Activated T-helper 1 cell treated with anti-CD3 and anti-CD28 coated beads, Interleukin-2, amount 50 U/mL, for 16 hours (primary cell): ENCODE measurements at places on chromosomes 7 and 10.

DNA sequence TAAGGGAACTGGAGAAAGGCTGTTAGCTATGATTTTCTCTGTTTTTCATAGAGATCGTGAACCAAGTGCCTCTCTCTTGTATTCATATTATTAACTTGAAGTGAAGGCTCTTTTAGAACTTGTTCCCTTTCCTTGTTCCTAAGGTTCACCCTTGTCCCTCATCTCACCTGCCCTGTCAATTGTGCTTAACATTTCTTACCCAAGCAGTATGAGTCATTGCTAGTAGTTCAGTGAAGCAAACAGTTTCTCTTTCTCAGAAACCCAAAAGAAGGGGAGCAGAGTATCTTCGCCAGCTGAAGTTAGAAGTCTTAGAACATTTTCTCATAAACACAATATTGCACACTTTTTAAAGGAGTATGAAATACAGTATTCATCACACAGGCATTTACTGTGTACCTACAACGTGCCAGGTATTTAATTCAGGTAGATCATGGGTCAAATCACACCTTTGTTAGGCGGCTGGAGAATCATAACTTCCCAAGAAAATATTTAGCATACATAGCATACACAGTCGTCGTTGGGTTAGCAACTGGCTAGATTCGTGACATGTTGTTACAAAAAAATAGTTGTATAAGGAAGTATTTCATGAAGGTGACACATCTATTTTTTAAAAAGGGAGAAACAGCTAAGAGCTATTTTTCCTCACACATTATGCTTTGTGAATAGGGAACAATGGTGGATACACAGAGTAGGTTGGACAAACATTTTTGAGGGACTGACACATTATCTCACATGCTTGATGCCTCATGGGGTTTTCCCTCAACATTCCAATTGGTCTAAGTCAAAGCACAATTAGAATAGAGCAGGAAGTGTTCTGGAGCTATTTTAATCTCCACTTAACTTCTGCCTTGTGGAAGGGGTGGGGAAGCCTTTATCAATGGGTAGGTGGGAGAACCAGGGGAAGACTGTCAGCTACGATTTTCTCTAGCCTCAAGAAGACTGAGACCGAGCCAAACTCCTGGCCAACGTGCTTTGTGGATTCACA, 13.2 kb downstream of the HDAC9 start:
- no peak for DNase-seq

- DNase-seq: no peak
These were observed 20.5 kb upstream of the PITRM1 start for GRCh38 chr10:3192856-3193635.

DNA sequence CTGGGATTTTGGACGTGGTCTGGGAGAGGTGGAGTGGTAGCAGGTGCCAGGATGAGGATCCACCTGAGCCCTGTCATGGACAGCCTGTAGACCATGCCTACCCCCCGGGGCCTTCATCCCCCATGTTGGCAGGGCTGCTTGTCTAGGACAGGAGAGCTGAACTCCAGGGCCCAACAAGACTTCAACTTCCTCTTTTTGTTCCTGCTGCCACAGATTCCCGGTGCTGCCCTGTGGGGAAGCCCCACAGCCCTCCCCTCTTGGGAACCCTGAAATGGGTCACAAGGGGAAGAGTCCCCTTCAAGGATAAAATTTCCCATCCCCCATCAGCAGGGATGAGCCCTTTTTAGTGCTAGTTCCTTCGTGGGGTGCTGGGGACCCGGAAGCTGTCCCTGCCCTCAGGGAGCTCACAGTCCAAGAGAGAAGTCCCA, 1.3 kb upstream of the CUEDC2 start:
- no peak for DNase-seq

- DNase-seq: no peak
These were observed 9.2 kb downstream of the PFKFB3 start for GRCh38 chr10:6211671-6212635.

GRCh38 chr7:21972397-21972784, 26.7 kb upstream of the CDCA7L start:
- no peak for DNase-seq

DNA sequence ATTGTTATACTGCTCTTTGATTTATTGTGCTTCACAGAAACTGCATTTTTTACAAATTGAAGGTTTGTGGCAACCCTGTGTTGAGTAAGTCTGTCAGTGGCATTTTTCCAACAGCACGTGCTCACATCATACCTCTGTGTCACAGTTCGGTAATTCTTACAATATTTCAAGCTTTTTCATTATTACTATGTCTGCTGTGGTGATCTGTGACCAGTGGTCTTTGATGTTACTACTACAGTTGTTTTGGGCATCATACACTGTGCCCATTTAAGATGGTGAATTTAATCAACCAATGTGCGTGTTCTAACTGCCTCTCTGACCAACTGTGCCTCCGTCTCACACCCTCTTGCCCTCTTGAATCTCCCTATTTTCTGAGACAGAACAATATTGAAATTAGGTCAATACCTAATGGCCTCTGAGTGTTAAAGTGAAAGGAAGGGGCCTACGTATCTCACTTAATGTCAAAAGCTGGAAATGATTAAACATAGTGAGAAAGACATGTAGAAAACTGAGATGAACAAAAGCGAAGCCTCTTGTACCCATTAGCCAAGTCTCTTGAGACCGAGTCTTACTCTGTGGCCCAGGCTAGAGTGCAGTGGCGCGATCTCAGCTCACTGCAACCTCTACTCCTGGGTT, 20.2 kb upstream of the ASL start:
- DNase-seq: no peak

DNA sequence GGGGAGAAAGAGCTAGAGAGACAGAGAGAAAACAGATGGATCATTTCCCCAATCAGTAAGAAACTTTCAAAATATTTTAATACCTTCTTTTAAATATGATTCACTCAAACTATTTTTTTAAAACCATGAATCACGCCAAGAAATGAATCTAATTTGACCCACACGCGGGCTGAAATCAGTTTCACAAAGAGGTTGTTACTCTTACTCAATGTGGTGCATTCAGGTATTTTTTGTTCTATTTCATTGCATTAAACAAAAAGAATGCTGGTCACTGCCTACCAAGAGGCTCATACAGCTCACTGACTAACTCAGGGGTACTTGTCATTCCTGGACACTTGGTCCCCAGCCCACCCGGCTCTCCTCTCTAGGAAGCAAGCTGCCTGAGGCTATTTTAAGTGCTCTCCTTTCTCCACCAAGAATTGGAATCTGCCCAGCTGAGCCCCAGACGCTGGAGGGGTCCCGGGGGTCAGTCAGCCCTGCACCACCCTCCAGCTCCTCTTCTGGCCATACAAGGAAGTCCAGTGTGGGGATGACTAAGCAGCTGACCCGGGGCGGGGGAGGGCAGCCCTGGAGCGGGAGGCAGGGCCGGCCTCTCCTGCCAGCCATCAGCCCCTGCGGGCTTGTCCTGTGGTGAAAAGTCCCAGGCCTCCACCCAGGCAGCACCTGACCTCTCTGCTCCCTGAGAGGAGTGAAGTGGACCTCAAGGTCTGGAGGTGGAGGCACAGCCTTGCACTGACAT, 21.7 kb upstream of the PFKP start:
- DNase-seq: no peak

DNA sequence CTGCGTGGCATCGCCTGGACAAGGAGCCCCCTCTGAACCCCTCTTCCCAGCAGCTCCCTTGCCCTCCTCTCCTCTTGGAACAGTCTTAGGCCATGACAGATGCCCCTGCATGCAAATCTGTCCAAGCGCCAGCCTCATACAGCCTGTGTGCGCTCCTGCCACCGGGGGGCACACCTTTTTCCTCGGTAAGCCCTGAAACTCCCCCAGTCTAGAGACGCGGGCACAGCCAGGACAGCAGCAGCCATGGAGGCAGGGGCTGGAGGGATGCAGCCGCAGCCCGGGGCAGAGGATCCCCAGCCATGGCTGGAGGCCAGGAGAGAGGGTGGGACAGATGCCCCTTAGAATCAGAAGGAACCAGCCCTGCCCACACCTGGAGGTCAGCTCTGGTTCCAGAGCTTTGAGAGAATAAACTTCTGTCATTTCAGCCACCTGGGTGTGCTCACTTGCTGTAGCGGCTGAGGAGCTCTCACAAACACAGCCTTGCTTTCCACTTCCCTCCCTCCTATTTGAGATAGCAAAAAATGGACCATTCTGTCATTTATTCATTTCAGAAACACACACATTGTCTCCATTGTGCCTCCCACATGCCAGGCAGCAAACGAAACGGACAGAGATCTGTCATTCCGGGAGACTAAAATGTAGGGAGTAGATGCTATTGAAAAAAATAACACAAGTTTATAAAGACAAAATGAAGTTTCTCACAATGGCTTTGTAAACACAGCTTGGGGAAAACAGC, 241.5 kb downstream of the WDR37 start:
- DNase-seq: no peak

DNA sequence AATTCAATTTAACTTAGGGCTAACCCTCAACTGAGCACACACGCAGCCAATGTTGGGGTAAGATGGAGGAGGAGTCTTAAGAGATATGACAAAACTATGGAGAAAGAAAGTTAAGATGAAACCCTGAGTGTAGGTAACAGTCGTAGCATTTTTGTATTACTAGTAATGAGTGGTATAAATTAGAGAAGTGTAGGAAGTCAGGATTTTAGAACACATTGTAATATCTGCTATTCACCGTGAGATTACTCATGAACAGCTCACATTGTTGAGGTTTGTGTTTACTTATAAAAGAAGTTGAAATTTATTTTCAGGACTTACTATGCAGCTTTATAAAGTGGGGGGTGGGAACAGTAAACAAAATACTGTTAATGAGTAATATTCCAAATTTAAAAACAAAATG, 107.2 kb downstream of the ARHGAP21 start:
- no peak for DNase-seq

DNA sequence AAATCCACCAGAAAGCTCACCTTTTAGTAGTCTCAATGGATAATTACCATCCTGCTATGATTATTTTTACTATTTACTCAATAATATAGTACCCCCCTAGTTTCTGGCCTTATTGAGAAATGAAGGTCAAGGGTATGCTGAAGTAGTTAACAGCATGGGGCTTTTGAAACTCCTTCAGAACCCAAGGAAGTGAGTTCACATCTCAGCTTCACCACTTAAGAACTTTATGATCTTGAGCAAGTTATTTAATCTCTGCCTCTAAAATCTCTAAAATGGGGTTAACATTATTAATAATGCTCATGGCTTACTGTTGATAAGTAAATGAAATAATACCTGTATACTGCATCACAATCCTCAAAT, 5.8 kb downstream of the MTPN start:
- no peak for DNase-seq

DNA sequence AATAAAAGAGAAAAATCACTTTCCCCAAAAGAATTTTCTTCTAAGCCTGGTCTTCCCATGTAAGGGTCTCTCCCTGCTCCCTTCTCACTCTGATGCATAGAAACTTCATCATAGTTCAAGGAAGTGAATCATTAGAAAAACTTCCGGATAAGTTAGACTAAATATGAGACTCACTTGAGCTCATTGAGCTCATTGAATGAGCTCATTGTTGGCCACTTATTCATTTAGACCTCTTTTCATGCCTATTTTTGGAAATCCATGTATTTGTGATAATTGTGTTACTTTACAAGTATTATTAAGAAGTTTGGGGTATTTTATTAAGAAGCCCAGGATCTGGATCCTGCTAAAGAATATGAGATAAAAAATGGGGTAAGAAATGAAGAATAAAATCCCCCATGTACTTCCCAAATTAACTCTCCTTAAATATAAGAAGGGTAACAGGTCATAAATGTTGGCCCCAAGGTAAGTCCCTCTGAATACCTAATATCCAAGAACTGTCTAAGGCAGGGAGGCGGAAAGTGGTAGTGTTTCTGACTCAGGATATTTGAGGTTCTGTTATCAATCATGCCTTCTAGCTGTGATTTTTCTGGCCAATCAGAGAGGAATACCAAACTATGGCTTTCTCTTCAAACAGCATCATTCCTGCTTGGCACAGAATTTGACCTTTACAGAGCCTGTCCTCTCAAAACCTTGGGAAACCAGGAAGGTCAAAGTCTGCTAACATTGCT, 236.5 kb upstream of the PTN start:
- no peak for DNase-seq

- no peak for DNase-seq
These were observed 77.1 kb downstream of the CREM start for GRCh38 chr10:35203745-35204144.

DNA sequence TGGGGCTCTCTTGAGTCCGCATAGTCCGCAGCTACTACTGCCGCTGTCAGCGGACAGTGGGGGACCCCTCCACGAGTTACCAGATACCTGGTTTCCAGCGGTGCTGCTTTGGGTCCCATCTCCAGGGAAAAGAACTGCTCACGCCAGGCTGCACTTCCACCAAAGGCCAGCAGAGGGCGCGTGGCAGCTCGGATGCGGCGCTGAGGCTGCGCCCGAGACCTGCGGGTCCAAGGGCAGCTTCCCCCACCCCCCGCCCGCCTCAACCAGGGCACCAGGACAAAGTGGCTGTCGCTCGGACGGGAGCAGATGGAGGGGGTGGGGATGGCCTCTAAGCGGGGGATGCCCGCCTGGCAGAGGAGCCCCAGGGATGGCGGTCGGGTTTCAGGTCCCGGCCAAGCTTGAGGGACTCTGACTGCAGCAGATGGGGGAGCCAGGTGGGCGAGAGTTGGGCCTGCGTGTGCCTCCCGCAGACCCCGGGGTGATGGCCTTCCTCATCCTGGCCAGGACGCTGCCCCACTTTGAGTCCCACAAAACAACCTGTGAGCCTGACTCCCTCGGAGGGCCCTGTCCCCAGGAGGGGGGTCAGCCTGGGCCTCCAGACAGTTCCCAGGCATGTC, 23.8 kb upstream of the ZNF735 start:
- peak; percentile 20 for DNase-seq

DNA sequence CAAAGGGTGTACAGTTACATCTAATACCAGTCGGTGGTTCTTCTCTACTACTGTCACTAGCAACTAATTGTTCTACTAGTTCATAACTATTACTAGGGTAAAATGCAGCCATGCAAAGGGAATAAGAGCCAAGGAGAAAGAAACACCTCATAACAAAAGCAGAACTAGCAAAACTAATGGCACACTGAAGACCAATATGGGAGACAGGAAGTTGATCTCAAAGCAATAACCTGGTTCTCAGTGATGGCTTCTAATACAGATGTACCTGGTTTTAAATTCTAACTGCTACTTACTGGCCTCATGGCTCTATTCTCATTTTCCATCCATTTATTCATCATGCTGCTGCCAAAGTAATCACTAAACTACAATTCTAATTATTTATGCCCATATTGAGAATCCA, 170.3 kb downstream of the SEMA3E start:
- DNase-seq: no peak
